Left kidney (tissue), 8 donors: ENCODE measurements at places on chromosomes 6 and 20. TPM values are rescaled to one million over a fixed set of nuclear protein-coding genes. Genes with fewer than 3 reads are reported as not detected.

The OTOR gene
- polyA plus RNA-seq, result not detected

The RANBP9 gene
- 55.5 TPM for polyA plus RNA-seq

The CFB gene
- 10.7 TPM for polyA plus RNA-seq

The NCOA6 gene
- 61.6 TPM for polyA plus RNA-seq

The IL17A gene
- not detected for polyA plus RNA-seq

The GSTA3 gene
- 0.52 TPM for polyA plus RNA-seq

The HLA-DOB gene
- 0.32 TPM for polyA plus RNA-seq

The TFAP2D gene
- not detected for polyA plus RNA-seq

The DXO gene
- 29.4 TPM for polyA plus RNA-seq

The MEI4 gene
- polyA plus RNA-seq, result 2.1 TPM

The SMLR1 gene
- 1.9 TPM for polyA plus RNA-seq

DNA sequence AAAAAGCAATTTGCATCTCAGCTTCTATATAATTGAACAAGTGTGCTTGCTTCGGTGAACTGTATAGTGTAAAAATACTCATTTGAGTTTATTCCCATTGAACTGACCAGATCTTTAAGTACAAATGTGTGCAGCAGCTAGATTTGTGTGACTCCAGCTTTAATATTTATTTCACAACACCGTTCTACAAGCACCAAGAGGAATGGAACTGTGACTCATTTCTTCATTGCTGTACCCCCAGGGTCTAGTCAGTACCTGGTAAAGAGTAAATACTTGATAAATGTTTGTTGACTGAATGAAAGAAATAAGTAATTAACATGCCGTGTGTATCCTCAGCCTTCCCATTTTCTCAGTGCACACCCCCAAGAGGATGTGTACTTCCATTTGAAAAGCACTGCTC, 464.8 kb downstream of the CBLN4 start:
- DNase-seq, result no peak

- no peak for DNase-seq
Observed at GRCh38 chr6:7579851-7580250, 10.1 kb upstream of the SNRNP48 start.

GRCh38 chr6:145809785-145810184, 4.8 kb downstream of the FBXO30 start:
- no peak for DNase-seq

GRCh38 chr6:33211136-33211535, 2.8 kb downstream of the RING1 start:
- DNase-seq, result no peak

DNA sequence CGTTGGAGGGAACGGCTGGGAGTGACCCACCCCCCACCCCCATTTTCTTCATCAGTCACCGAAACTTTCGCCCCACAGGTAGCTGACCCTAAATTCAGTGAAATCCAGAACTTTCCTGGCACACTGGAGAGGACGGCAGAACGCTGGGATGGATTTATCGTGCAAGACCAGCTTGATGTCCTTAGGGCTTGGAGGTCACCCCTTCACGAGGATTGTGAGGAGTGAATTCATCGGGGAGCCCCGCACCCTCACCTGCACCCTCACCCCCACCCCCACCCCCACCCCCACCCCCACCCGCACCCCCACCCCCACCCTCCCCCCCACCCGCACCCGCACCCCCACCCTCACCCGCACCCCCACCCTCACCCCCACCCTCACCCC, 13.3 kb upstream of the TCFL5 start:
- DNase-seq, result no peak

DNA sequence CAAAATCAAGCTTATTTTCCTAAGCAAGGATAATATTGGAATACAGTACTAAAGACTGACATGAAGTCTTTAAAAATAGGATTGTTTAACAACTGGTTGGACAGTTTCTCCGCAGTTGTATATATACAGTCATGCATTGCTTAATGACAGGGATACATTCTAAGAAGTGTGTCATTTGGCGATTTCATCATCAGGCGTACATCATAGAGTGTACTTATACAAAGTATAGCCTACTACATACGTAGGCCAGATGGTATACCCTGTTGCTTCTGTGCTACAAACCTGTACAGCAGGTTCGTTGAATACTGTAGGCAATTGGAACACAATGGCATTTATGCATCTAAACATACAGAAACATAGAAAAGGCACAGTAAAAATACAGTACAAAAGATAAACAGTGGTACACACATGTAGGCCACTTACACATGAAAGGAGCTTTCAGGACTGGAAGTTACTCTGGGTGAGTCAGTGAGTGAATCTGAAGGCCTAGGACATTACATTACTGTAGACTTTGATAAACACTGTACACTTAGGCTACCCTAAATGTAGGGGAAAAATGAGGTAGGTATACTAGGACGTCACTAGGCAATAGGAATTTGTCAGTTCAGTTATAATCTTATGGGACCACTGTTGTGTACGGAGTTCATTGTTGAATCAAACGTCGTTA, 20.1 kb downstream of the HECA start:
- DNase-seq, result no peak

- DNase-seq, result no peak
Observed at GRCh38 chr20:59446376-59446775, 146.0 kb downstream of the EDN3 start.

DNA sequence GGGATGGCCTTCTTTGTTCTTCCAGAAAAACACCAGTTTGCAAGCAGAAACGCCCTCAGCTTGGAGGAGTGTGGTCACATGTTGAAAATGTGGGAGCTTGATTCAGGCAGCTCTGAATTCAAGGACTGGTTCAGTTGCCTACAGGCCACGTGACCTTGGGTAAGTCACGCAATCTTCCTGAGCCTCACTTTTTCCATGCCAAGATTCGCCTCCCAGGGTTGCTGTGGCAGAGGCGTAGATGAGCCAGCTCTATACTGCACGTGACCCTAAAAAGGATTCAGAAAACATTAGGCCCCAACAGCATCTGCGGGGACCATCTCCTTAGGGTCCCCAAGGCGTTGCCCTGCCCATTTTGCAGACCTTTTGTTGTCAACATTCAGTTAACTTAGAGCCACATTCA, 112.0 kb upstream of the SNX9 start:
- no peak for DNase-seq

DNA sequence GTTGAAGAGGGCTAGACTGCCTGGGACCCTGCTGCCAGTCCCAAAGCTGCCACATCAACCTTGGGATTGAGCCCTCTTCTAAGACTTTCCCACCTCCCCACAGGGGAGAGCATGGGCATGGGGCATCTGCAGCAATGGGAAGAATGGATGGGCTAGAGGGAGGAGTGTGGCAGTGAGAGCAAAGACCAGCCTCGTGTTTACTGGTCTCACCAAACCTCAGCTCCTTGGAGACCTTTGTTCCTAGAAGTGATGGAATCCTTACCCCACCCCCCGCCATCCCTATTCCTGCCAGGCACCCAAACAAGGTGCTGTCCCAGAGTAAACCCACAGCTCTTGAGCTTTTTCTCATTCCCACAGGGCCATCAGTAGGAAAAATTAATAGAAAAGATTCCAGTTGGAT, 20.0 kb upstream of the ARMC12 start:
- DNase-seq, result no peak

- DNase-seq, result no peak
Observed at GRCh38 chr20:51695574-51696303, 72.5 kb downstream of the ATP9A start.

GRCh38 chr6:68012822-68013221, 622.3 kb upstream of the ADGRB3 start:
- no peak for DNase-seq

DNA sequence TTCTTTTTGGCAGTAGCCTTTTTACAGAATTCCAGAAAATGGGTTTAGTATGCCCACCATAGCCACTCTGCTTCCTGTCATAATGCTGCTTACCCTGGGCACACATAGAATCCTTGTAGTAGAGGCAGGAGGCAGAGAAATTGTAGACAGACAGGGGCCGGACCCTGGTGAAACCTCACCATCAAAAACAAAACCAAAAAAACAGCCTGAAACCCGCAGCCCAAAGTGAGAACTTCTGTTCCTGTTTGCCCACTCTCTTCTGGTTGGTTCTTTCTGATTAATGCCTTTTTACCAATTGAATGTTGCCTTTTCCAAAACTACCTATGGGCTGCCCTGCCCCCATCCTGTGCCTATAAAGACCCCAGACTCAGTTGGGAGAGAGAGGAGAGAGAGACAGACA, 188.2 kb downstream of the CDKAL1 start:
- DNase-seq, result no peak

- DNase-seq, result no peak
Observed at GRCh38 chr6:54786154-54786553, 60.4 kb upstream of the FAM83B start.

- no peak for DNase-seq
Observed at GRCh38 chr6:85403331-85404015, 46.4 kb upstream of the NT5E start.

GRCh38 chr20:46704714-46705377, 4.6 kb upstream of the SLC2A10 start:
- DNase-seq, result no peak
